ENCODE measurements at places on chromosomes 13 and 19. TPM values are rescaled to one million over a fixed set of nuclear protein-coding genes. Genes with fewer than 3 reads are reported as not detected.

The ZNF225 gene
- 3.6 TPM for total RNA-seq

The ZNF793 gene
- total RNA-seq: 1.6 TPM

The FAM83E gene
- not detected for total RNA-seq

The SERTM1 gene
- not detected for total RNA-seq

The STARD13 gene
- total RNA-seq: 38.7 TPM

The FCGBP gene
- 0.06 TPM for total RNA-seq

The ICAM5 gene
- total RNA-seq: 4.0 TPM

The GPR12 gene
- not detected for total RNA-seq

DNA sequence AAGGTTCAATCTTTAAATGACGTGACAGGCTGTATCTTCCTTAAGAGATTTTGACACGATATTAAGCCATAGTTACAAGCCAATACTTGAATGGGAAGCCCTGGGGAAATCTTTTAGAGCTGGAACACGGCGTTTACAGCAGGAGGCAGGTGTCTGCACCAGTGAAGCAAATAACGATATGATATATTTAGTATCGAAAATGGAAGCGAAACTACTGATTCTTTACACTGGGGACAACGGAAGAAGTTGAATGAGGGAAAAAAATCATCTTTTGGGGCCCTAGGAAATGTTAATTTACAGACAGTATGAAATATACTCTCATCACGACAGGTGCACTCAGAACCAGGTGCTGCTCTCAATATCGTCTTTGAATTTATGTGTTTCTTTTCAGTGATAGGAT lies 793.9 kb upstream of the PCDH20 start:
- DNase-seq: no peak

DNA sequence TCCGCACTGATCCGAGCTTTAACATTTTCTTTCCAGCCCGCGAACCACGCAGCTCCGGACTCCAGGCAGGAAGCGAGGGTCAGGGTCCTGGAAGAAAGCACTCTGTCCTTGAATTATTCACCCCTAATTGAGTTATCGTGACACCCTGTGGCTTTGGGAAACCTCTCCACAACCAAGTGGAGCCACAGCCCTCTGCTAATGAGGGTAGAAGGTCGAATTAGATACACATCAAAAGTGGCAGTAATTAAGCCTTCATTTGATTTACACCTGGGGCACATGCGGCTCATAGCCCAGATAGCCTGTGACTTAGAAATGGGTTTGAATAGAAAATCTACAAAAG lies 15.9 kb upstream of the RNF17 start:
- no peak for DNase-seq

DNA sequence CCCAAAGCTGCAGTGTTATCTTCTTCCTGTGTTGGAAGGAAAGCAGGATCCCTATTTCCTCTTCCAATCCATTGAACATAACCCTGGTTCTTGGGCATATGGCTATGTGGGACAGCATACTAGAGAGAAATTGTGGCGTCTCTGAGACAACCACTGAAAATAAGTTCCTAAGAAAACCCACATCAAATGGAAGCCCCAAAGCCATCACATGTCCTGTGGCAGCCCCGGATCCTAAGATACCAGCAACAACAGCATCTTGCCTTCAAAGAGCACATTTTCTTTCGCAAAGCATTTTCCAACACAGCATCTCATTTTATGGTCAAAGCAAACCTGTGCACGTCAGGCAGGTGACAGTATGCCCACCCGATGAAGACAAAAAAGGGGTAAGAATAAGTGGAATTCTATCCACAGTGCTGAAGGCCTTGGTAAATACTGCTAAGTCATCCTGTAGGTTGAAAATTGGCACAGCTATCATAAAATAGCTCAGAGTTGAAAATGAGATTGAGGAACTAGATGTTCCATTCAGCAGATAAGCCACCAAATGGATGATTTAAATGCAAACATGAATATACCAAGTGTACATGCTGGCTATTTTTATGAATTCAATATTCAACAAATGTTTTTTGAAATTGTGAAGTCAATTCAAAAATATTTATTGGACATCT lies 232.2 kb downstream of the DLEU7 start:
- no peak for DNase-seq

GRCh38 chr13:43864921-43865320 lies 14.6 kb downstream of the CCDC122 start:
- no peak for DNase-seq

- DNase-seq: peak; percentile 64
Measured at GRCh38 chr19:13055213-13056051, 47.2 kb downstream of the LYL1 start.

- no peak for DNase-seq
Measured at GRCh38 chr13:72657379-72657778, 70.0 kb downstream of the MZT1 start.

GRCh38 chr13:52034616-52035226 lies 10.2 kb downstream of the UTP14C start:
- DNase-seq: no peak

DNA sequence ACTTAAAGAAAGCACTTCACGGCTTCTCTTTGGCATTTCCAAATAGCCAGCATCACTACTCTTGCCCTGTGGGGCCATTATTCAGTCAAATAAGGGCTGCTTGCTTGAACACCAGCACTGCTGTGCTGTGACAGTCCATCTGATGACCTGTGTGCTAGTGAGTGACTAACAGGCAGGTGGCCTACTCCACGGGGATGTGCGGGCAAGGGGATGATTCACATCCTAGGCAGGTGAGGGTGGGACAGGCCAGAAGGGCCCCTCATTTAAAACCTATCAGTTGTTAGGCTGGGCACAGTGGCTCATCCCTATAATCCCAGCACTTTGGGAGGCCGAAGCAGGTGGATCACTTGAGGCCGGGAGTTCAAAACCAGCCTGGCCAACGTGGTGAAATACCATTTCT lies 8.2 kb downstream of the CCNE1 start:
- no peak for DNase-seq

DNA sequence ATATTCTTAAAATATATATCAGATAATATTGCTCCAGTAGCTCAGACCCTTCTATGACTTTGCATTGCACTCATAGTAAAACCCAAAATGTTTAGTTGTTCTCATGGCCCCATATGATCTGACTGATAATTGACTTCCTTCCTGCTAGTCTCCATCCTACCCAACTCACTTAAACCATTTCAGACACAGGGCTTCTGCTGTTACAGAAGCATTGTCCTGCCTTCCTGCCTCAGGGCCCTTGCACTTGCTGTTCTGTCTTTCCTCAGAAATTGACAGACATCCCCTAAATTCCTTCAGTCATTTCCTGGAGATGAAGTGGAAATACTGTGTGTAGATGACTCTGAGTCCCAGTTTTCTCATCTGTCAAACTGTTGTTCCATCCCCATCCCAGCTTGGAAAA lies 19.7 kb downstream of the FBXL12 start:
- no peak for DNase-seq

- DNase-seq: peak; percentile 1
Measured at GRCh38 chr13:96229356-96229755, 139.4 kb downstream of the HS6ST3 start.

GRCh38 chr19:29629836-29630534 lies 23.9 kb downstream of the POP4 start:
- DNase-seq: no peak

- DNase-seq: no peak
Measured at GRCh38 chr19:5154129-5154798, 185.4 kb downstream of the KDM4B start.

DNA sequence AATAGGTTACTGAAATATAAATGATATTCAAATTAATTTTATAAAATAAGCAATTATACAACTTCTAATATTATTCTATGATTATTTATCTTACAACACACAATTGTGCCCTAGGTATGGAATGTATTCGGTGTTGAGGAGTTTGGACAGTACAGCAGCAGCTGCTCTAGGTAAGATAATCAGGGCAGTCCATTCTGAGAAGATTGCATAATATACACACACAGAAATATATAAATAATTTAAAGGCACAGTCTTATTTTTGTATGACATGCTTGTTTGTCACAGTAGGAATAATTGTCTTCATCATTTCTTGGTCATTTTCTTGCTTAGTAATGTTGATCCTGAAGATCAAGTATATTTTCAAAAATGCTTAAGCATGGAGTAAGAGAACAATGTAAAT lies 849.4 kb upstream of the MIR17HG start:
- peak; percentile 49 for DNase-seq
